ENCODE measurements at places on chromosomes 5 and 9.

- DNase-seq = no peak
Measured at GRCh38 chr5:149937610-149938009, 7.0 kb downstream of the PDE6A start.

DNA sequence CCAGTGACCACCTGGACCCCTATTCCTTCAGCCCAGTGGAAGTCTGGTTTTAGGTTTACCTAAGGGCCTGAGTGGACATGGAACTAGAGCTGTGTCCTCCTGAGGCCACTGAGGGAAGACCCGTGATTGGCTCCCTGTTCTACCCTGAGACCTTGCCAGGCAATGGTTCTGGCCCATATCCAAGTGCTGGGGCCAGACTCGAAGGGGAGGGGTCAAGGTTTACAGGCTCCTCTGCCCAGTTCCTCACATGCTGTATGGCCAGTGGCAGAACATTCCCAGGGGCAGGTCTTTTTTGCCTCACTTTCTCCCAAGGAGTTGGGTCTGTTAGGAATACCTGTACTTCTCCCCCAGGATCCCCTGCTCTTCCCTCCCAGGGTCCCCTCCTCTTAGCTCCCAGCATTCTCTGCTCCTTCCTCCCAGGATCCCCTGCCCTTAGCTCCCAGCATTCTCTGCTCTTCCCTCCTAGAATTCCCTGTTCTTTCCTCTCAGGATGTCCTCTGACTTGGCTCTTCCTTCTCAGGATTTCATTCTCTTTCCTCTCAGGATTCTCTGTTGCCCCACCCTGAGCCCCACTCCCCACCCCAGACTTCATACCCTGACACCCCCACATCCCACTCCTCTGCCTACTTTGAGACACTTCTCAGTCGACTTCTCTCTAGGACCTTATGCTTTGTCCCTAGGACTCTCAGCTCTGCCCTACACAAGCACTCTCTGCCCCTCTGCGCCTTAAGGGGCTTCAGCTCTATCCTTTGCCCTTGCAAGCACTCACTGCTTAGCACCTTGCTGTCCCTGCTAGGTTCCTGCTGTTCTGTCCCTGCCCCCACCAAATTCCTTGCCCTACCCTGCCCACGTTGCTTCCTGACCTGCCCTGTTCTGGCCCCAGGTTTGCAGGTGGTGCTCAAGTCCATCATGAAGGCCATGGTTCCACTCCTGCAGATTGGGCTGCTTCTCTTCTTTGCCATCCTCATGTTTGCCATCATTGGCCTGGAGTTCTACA lies 36.5 kb downstream of the CACNA1B start:
- DNase-seq = no peak

DNA sequence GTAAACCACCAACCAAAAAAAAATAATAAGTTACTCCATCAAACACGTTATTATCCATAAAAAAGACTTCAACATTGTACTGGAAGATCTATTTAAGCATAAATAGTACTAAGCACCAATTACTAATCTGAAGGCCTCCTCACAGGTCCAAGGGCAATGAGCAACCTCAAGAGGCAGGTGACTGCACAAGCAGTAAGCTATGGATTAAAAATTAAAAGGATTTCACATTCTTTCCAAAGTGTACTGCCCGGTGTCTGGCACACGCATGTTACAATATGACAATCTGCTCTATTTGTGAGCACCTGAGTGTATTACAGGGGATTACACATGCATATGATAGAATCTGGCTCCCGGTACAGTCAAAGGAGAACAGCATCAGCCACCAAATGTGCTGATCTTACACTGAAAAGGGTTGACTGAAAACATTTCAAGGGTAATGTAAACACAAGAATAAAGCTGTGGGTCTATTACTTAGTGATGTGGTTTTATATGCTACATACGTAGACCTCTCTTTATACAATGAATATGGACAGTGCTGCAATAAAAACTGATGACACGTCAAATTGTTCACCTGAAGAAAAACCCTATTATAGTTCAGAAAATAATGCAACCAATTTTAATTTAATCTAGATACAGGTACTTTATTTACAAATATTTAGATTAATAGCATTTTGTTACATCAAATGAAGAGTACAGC lies 22.8 kb downstream of the RAB14 start:
- no peak for DNase-seq

DNA sequence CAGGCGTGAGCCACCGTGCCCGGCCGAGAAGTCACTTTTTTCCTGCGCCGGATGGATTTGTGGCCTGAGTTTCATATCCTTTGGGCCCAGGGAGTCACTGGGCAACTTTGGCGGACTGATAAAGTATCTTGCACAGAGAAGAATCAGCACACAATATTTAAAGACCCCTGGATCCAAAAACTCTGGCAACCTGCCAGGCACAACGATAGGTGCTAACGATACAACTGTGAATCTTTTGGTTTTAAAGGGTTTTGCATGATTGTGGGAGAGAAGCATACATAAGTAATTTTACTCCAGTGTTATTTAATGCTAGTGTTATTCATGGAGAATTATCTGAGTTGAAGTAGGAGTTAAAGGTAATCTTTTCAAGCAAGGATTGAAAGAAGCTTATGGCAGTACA lies 85.3 kb downstream of the TAF11L14 start:
- DNase-seq = no peak

- DNase-seq = no peak
Measured at GRCh38 chr5:6496207-6496584, 47.5 kb downstream of the UBE2QL1 start.

- no peak for DNase-seq
Measured at GRCh38 chr5:43274435-43275114, 38.6 kb downstream of the HMGCS1 start.

- DNase-seq = no peak
Measured at GRCh38 chr9:34084562-34084961, 35.9 kb upstream of the UBAP2 start.

DNA sequence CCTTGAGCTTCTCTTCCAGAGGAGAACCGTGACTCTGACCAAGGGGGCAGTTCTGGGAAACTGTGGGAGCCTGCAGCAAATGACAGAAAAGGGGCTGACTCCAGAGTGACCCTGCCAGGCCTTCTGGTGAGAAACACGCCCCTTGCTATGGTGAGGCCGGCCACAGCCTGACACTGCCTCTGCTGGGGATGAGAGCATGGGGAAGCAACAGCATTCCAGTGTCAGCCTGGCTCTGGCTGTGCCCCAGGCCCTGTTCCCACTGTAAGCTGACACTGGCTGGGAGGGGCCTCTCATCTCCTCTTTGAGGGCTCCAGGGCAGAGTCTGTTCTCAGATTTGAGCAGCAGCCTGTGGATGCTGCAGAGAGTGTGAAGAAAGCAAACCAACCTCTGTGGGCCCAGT lies 180.0 kb upstream of the IL12B start:
- no peak for DNase-seq

DNA sequence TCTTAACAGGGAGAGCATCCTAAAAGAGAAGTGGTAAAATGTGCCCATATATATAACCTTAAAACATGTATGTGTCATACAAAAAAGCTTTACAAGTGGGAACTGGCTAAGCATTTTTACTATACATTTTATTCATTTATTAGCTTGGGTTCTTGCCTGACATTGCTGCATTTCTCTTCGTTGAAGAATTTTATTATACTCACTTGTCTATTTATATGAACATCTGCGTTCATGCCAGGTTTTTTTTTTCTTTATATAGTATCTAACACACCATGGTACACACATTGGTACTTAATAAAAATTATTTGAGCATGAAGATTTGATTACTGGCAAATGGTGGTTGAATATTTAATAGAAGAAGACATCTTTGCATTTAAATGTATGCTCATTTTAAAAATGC lies 492.3 kb downstream of the SPATA31D1 start:
- no peak for DNase-seq

- no peak for DNase-seq
Measured at GRCh38 chr5:78893940-78894677, 91.0 kb downstream of the ARSB start.

- no peak for DNase-seq
Measured at GRCh38 chr5:170144286-170145023, 38.8 kb downstream of the FOXI1 start.

GRCh38 chr5:88033191-88033590 lies 235.5 kb downstream of the TMEM161B start:
- no peak for DNase-seq

GRCh38 chr9:101718192-101718591 lies 20.3 kb downstream of the GRIN3A start:
- no peak for DNase-seq

GRCh38 chr5:141958113-141958512 lies at the start of gene PCDH12:
TSS of gene PCDH12 (minus strand) at chr5:141958202. CDS start at chr5:141957851, 351 bp downstream.
- DNase-seq = peak; percentile 37

DNA sequence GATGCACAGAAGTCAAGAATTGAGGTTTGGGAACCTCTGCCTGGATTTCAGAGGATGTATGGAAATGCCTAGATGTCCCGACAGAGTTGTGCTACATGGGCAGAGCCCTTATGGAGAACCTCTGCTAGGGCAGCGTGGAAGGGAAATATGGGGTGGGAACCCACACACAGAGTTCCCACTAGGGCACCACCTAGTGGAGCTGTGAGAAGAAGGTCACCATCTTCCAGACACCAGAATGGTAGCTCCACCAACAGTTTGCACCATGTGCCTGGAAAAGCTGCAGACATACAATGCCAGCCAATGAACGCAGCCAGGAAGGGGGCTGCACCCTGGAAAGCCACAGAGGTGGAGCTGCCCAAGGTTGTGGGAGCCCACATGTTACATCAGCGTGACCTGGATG lies 104.5 kb downstream of the STK32A start:
- DNase-seq = no peak

DNA sequence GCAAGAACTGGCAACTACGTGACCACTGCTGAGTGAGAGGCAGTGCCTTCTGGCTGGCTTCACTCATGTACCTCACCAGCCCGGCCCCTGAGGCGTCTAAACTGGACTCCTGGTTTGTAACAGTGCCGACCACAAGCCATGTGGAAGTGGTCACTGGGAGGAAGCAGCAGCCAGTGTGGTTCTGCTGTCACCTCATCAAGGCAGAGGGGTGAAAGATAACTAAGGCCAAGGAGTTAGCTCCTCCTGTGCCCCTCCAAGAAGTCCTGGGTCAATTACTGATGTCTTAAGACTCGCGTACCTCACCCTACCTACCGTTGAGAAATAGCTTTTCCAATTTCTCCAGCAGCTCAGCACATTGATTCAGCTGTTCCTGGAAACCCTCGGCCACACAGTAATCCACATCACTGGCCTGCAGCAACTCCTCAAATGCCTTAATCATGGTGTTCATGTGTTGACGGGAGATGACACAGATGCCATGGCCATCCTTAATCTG lies 142.9 kb downstream of the CDK5RAP2 start:
- no peak for DNase-seq

- DNase-seq = no peak
Measured at GRCh38 chr9:115008536-115009270, 78.3 kb upstream of the TNFSF8 start.

DNA sequence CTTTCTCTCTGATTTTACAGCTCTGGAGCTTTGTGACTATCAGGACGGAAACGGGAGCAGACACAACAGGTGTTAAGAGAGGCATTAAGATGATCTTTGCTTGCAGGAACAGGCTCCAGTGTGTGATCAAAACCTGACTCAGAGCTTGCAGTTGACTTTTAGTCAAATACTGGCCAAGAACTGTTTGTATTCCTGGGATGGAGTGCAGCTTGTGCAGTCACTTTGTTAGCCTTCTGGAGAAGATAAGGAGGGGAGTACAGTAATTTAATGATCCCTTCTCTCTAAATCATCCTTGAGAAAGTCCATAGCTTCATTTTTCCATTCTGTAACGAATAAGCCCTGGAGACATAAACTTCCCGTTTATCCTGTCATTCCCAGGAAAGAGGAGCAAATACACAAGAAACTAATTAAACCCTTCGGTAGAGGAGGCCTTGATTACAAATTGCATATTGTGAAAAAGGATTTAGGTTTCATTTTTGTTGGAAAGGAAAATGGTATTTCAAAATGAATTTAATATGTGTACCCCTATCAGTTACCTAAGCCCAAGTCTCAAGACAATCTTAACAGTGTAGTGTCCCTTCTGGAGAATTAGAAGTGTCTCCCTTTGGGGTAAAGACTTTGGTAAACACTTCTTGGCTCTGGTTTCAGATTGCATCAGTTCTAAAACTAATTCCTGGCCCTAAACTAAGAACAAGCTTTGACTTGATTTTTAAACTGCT lies 3.1 kb upstream of the STOM start:
- no peak for DNase-seq

DNA sequence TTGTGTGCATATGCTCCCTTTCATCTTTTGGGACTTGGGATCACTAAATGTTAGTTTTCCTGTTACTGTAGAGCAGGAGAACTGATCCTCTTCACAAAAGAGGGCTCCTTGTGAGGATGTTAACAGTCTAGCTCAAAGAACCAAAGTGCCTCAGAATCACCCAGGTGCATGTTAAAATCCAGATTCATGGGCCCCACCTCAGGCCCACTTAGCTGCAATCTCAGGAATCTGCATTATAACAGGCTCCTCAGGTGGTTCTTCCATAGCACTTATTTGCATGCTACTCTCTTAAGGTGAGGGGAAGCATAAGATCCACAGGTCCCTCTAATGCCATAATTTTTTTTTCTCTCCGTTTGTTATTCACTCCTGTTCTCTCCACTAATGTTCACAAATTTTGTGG lies 14.8 kb upstream of the MEF2C start:
- DNase-seq = no peak

- DNase-seq = no peak
Measured at GRCh38 chr5:180717989-180718388, 21.9 kb downstream of the OR2Y1 start.

DNA sequence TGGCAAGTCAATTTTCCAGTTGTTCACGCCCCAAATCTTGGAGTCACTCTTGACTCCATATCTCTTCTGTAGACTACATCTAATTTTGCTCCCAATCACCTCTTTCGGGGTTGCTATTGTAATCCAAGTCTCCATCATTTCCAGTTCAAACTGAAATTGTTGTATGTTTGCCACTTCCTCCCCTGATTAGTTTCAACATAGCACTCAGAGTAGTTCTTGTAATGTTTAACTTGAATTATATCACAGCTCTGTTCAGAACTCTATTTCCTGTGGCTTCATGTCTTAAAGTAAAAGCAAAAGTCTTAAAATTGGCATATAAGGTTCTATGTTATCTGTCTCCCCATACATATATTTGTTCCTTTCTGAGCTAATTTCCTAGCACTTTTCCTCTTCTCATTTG lies 348.5 kb upstream of the RIOK2 start:
- no peak for DNase-seq

GRCh38 chr5:129724647-129725046 lies 23.2 kb upstream of the MINAR2 start:
- DNase-seq = no peak

GRCh38 chr5:87125766-87126165 lies 141.9 kb upstream of the RASA1 start:
- no peak for DNase-seq

- no peak for DNase-seq
Measured at GRCh38 chr5:88884608-88884877, 1.6 kb upstream of the MEF2C start.

- no peak for DNase-seq
Measured at GRCh38 chr5:67248703-67249589, 52.3 kb upstream of the CD180 start.

DNA sequence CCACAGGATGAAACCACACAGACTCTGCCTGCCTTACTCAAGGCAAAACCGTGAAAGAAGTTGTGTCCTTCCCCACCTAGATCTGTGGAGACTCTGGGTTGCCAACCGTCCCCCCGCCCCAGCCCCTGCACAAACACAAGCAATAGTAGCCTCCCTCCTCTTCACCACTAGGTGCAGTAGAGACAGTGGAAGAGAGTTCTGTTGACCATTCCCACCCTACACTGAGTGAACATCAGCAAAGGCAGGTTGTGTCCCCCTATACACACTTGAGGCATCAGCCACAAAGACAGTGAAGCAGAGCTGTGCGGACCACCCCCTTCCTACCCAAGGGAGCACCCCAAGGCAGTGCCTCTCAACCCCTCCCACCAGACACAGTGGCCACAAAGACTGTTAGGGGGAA lies 223.7 kb upstream of the NFIL3 start:
- no peak for DNase-seq

GRCh38 chr9:117704024-117704575 lies at the start of gene TLR4:
TSS of gene TLR4 (plus strand) at chr9:117704403. CDS start at chr9:117704473, 70 bp downstream.
- no peak for DNase-seq
